ENCODE measurements at places on chromosomes 2 and 18.
A peak's percentile ranks its signal among the peaks of the same experiment; 100 is the strongest.

DNA sequence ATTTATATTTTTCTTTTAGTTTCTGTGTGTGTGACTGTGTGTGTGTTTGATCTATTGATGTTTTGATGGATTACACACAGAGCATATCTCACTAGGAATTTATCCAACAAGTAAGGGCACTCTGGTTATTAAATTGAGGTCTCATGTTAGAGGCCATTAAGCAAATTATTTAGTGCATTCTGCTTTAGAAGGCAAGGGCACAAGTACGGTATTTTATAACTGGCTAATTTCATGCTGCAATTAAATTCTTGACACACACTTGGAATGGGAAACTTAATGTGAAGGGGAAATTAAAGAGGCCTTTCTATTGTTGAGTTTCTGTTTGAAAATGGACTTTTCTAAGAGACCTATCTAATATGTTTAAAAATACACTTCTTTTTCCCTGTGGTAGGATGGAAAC is 25.8 kb downstream of the NYAP2 start:
- DNase-seq: no peak

GRCh38 chr2:217067787-217068186 is 207.9 kb upstream of the TNP1 start:
- no peak for DNase-seq

DNA sequence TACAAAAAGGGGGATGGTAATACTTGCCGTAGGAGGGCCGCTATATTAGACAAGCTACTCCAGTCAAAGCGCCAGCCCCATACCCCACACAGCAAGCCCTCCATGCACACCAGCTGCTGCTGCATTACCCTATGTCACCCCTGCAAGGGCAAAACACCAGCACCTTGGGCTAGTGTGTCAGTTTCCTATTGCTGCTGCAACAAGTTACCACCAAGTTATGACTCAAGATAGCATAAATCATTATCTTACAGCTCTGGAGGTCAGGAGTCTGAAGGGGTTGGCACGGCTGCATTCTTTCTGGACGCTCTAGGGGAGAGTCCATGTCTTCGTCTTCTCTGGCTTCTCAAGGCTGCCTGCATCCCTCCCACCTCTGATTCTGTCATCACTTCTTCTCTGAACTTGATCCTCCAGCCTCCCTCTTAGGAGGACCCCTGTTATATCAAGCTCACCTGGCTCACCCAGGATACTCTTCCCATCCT is 88.6 kb upstream of the ACAA2 start:
- DNase-seq: peak; percentile 7

- peak; percentile 83 for DNase-seq
Observed at GRCh38 chr2:102141970-102142828, at the start of gene IL1R1. TSS of gene IL1R1 (plus strand) at chr2:102142746. CDS start at chr2:102157725, 14,979 bp downstream.

DNA sequence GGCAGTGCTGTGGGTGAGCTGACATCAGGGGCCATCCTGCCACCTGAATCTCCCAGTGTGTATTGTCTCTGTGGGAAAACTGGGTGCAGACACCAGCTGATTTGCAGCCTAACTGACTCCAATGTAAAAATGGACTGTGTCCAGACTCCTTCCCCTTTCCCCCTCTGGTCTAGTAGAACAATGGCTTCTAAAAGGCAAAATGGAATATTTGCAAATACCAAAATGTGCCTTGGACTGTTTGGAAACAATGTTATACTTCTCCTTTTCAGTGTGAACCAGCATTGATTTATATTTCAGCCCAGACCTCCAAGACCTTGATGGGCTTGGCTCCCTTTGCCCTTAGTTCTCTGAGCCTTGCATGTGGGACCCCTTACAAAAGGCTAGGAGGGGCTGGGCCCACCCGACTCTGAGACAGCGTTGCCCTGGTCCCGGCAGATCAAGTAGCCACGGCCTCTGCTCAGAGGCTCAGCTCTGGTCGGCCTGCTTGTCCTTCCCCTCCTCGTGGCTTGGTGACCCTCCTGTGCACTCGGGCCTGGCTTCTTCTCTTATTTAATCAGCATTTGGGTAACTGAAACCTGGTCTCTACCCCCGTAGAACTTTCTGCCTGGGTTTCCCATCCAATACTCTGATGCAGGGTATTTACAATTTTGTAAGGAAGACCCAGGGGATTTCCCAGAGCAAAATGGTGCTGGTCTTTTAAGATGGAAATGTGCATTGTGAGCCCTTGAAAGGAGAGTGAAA is 18.0 kb upstream of the ACKR3 start:
- no peak for DNase-seq

GRCh38 chr2:194271293-194271961 is 1385.6 kb upstream of the SLC39A10 start:
- no peak for DNase-seq

DNA sequence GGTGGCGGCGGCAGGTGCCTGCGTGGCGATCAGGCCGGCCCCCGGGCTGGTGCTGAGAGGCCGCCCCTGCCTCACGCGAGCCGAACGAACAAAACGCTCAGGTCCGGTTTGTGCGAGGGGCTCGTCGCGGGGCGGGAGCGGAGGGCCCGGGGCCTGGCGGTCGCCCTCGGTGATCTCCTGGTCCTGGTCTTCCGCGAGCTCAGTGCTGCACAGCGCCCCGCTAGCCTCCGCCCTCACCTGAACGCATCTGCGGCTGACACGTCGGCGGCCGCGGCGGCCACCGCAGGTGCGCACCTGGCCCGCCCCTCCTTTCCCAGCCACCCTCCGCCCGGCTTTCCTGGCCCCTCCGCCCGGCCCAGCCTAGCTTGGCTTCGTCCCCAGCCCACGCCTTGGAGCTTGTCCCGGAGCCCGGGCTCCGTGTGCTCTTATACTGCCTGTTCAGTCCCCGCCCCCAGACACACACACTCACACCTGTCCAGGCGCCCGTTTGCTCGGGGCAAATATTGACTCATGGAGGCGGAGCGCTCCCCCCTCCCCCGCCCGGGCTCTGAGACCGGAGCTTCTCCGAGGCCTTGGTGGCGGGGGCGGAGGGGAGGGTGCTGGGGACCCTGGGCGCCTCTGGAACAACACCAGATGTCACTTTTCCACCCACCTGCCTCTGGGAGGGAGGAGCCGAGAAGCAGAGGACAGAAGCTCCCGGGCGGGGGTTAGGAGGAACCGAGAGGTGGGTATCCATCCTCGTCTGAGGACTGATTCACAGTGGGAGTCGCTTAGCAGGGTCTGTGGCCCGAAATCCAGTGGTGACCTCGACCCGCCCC is 8.6 kb upstream of the CRYBA2 start:
- DNase-seq: no peak

- DNase-seq: no peak
Observed at GRCh38 chr2:72526623-72527022, 299.2 kb downstream of the EXOC6B start.

- DNase-seq: peak; percentile 55
Observed at GRCh38 chr2:224925810-224926100, 116.5 kb downstream of the DOCK10 start.

DNA sequence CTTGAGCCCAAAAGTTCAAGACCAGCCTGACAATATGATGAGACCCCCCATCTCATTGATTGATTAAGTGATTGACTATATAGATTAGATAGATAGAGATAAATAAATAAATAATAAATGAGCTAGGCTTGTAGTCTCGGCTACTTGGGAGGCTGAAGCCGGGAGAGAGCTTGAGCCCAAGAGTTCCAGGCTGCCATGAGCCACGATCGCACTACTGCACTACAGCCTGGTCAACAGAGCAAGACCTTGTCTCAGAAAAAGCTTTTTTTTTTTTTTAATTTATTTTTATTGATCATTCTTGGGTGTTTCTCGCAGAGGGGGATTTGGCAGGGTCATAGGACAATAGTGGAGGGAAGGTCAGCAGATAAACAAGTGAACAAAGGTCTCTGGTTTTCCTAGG is 12.4 kb downstream of the EIPR1 start:
- no peak for DNase-seq

DNA sequence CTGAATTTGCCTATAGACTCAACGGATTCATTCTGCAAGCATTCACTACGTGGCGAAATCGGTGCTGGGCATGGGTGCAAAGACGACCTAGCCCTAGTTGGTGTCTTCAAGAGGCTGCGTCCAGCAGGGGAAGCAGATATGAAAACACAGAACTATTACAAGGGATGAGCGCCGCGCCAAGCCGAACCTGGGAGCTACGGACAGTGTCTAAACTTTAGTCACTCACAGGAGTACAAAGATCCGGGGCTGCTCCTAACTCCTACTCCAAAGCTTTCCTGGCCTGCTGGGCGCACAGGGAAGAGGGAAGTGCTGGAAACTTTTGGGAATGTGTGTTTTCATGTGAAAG is 732 bp upstream of the ANXA4 start:
- peak; percentile 90 for DNase-seq

GRCh38 chr2:24919506-24920097 is 435 bp downstream of the ADCY3 start:
- DNase-seq: peak; percentile 35

DNA sequence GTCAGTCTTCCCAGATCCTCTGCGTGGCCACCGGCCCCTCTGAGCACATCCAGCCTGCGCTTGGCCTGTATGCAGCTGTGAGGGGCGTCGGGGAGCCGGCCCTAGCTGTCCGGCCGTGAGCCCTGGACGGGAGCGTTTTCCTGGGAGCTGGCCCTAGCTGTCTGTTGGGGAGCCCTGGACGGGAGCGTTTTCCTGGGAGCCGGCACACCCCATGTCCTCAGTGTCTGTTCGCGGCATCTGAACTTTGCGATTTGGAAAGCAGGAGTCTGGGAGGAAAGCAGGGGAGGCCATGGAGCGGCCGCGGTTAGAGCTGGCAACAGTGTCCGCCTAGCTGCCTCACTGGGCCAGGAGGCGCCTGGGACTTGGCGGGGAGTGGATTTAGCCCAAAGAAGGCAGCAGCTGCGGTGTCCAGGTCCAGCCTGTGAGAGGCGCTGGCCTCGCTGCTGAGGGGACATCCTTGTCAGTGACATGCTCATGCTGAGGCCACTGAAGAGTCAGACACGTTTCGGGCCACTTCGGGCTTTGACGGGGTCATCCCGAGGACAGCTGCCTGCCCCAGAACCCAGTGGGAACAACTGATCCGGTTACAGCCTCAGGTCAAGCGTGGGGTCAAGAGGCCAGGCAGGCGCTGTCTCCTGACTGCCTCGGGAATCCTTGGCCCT is 75.8 kb downstream of the KCNG2 start:
- DNase-seq: no peak

GRCh38 chr18:2557536-2557935 is 13.8 kb downstream of the METTL4 start:
- DNase-seq: no peak

DNA sequence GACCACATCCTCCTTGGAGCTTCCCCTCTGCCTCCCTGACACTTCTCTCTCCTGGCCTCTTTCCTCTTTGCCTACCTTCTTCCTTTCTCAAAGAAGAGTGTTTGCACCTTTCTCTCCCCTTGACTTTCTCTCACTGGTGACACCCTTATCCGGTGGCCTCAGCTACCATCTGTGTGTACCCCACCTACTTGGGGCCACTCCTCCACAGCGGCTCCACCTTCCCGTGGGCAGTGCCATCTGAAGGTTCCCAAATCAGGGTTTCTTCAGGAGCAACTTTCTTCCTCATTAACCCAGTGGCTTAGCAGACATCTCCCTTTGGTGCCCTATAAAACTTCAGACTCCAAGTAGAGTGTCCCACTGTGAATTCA is 5.3 kb upstream of the NCL start:
- no peak for DNase-seq

GRCh38 chr18:65103864-65104263 is 646.9 kb upstream of the CDH7 start:
- no peak for DNase-seq

DNA sequence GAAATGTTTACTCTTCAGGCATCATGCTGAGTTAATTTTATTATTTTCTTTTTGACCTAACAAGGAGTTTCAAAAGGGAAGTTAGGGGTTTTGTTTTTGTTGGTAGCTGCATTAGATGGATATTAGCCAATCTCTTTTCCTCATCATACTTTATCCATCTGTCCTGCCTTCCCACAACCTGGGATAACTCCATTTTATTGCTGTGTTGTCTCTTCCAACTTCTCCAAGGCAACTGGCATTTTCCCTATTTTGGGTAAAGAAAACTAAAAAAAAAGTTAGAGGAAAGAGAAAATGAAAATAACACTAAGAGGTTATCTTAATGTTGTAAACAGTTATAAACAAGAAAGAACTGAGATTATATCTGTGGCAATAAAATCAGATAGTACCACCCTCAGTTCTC is 147.0 kb downstream of the PID1 start:
- DNase-seq: no peak

- DNase-seq: no peak
Observed at GRCh38 chr2:88697370-88698026, 6.0 kb downstream of the RPIA start.

- DNase-seq: peak; percentile 32
Observed at GRCh38 chr2:233857511-233858141, 3.3 kb upstream of the HJURP start.

DNA sequence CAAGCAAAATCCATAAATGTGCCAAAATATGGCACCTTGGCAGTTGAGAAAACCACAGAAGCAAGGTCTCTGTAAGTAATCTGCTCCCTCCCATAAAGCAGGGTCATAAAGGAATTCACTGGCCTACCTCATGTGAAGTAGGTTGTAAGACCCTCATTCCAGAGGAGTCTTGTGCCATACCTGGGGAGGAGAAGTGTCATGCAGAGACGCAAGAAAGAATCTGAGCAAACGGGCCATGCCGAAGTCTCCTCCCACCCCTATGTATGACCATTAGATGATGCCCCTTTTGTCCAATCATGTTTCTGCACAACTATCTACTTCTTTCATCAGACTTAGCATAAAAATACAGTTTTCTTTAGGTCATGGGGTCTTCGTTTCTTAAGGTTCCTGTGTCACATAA is 14.6 kb downstream of the NMUR1 start:
- DNase-seq: no peak

- DNase-seq: no peak
Observed at GRCh38 chr2:155830351-155830750, 502.2 kb downstream of the NR4A2 start.

DNA sequence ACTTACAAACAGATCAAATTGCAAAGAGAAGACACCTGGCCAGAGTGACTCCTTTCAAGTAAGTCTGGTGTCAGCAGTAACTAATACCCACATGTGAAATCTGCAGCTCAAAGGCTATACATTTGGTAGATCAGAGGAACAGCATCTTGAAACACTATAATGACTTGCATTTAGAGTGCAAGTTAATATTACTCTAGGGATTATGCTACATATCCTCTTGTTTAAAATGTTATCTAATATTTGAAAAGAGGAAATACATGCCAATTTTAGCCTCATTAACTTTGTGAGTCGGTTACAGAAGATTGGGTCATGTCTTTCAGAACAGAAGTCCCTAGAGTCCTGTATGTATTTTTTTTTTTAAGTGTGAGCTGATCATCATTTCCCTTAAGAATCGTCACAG is 15.2 kb downstream of the LANCL1 start:
- DNase-seq: no peak

GRCh38 chr2:164655336-164655735 is 34.1 kb upstream of the GRB14 start:
- DNase-seq: peak; percentile 35

GRCh38 chr2:172307800-172308199 is 119.6 kb upstream of the ITGA6 start:
- no peak for DNase-seq

GRCh38 chr2:60581433-60582282 is 28.2 kb upstream of the BCL11A start:
- DNase-seq: peak; percentile 61

DNA sequence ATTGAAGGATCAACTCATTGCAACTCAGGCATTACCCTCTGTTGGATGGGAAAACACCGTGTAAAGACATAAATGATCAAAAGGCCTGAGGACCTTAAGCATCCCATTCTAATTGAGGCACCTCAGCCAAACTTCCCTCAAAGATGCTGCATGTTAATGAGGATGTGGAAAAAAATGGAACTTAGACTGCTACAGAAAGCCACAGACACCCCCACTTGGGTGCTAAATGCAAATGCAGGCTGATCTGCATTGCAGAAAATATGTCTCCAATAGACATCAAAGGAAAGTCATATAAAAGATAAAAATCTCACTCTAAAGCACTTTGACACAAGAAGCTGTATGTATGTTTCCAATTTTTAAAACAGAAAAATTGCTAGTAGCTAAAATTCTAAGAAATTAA is 504.7 kb downstream of the KCNJ3 start:
- DNase-seq: no peak

Data from ELR (cell line).